ENCODE measurements at places on chromosomes 5 and 9.

DNA sequence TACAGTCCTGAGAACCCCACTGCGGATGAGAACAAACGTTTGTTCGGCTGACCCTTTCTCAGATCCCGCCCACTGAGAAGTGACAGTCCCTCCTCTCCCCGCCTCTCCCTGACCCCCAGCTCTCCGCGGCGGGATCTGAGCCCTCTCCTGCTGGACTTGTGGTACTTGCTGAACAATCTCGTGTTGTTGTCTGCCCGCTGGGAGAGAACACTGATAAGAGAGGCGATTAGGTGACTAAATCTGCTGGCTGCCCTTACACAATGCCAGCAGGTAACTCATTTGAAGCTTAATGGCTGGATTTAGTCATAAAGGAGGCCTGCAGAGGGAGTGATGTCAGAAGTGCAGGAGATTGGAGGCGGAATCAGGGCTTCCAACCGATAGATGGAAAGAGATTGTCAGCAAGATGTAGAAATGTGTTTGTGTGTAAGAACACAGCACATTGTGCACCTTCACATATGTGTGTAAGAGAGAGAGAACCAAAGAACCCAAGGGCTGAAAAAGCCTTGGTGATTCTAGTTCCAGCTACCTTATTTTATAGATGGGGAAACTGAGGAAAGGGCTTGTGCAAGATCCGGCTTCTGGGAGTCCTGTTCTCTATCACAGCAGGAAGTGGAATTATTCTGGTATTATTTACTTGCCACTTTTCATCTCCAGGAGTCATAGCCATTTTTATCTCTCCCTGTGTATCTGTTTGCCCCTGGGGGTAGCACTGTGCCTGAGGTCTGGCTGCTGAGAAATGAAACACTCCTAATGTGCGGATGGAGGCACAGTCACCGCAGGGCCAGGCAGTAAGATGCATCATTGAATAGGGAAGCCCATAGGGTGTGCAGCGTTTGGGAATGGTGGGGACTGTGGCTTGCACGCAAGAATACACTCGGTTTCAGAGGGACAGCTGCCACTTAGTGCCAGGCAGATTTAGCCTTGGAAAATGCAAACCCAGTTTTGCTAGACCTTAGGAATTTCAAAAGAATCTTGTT lies 203.7 kb upstream of the MSX2 start:
- DNase-seq: no peak

DNA sequence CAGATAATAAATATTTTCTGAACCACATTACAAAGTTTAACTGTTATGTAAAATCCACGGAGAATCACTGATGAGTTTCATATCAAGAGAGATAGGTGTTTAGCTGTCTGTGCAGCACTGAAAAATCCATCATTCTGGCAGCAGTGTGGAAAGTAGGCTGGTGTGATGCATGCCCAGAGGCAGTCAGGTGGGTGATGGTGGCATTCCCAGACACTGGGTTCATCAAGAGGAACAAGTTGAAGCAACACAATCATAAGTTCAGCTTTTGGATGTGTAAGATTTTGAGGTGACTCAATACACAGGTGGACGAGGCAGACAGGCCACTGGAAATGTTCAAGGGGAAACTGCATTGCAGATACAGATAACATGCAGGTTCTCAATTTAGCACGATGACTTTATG lies 11.9 kb downstream of the DNAH5 start:
- no peak for DNase-seq

DNA sequence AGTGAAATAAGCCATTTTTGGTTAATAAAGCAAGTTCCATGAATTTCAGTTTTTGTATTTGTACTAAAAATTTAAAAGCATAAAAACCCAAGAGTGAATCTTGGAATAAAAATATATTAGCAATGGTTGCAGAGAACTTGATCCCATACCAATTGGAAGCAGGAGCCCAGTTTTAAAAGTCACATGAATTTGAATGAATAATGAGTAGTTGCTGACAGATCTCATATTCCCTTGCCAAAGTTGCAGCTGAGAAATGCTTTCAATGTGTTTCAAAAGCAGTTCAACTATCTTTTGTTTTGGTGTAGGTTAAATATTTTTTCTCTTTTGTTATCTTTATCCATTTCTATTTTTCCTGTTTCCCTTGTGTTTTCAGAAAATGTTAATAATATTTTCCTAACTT lies 818.6 kb downstream of the CDH18 start:
- DNase-seq: no peak

- no peak for DNase-seq
Observed at GRCh38 chr9:114855488-114855887, 49.6 kb upstream of the TNFSF15 start.

DNA sequence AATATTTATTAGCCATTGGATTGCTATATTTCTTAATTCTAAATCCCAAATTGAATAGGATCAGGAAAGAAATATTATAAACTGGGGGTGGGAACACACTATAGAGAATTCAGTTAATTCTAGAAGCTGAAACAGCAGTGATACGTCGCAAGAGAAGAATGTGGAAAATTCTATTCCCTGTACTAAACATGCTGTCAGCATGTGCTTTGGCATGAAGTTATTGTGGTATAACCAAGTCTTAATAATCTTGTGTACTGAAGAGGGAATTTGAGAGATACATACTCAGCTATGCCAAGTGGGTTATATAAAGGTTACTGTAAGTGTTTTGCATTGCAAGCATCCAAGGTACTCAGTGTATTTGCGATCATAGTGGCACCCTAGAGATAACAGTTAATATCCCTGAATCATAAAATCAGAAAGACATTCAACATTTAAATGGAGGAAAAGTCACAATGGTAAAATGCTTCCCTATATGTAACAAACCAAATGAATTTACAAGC lies 1492.9 kb upstream of the C9orf72 start:
- no peak for DNase-seq

DNA sequence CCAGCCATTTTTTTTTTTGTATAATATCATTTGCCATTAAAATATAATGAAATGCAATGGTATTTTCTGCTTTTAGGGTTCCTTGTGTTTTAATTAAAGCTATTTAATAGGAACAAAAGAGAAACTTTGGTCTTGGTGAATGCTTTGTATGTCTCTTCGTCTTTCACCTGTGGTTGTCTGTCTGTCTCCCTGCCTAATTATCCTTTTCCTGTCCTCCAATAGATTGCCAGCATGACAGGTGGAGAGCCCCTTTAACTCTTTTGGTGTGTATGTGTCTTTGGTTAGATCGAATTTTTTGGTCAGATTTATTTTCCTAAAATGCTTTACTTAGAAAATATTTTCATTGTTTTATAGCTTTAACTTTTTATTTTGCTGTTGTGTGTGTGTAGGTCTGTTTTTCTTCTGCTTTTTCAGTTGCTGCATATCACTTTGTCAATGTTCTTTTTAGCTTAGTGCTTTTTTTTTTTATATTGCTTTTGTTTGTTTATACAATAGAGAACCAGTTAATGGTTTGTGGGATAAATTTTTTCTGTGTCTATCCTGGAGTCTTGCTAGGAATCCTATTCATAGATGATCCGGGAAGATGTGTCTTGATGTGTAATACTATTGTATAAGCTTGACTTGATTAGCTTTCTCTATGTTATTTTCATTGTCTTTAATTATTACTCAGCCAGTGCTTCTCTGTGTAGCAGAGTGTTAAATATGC lies 8.6 kb downstream of the CHMP5 start:
- no peak for DNase-seq

All from activated CD4-positive, alpha-beta T cell treated with anti-CD3 and anti-CD28 coated beads, Interleukin-2, amount 50 U/mL, for 16 hours (primary cell).